ENCODE measurements at places on chromosomes 11 and 22. TPM values are rescaled to one million over a fixed set of nuclear protein-coding genes. Genes with fewer than 3 reads are reported as not detected.

Gene ENTHD1
- total RNA-seq, result not detected

Gene BCR
- 45.7 TPM for total RNA-seq

Gene KCNK7
- total RNA-seq, result 0.99 TPM

Gene GGTLC2
- total RNA-seq, result not detected

Gene OR8G5
- total RNA-seq, result not detected

Gene SIK2
- total RNA-seq, result 36.3 TPM

Gene SERPING1
- total RNA-seq, result 31.2 TPM

Gene APOL4
- total RNA-seq, result 12.1 TPM

Gene HPS5
- total RNA-seq, result 43.2 TPM

Gene RASD2
- total RNA-seq, result 1.0 TPM

Gene HPX
- 2.8 TPM for total RNA-seq

Gene KDELR3
- total RNA-seq, result 23.1 TPM

Gene OR51B2
- 0.44 TPM for total RNA-seq

Gene SERHL2
- total RNA-seq, result 4.5 TPM

Gene LGR4
- total RNA-seq, result 350 TPM

Gene IGSF9B
- total RNA-seq, result 86.7 TPM

Gene MDK
- 221 TPM for total RNA-seq

Gene FAM180B
- total RNA-seq, result 1.2 TPM

Gene VSIG10L2
- not detected for total RNA-seq

Gene IGLL1
- total RNA-seq, result not detected

Gene C22orf15
- 0.88 TPM for total RNA-seq

Gene NCR3LG1
- total RNA-seq, result 3.6 TPM

Gene TMEM191C
- 1.6 TPM for total RNA-seq

Gene NXPE1
- not detected for total RNA-seq

Gene DMC1
- total RNA-seq, result 6.5 TPM

Gene OR52I1
- total RNA-seq, result not detected

Gene ADM2
- 1.5 TPM for total RNA-seq

Gene HTATIP2
- total RNA-seq, result 2.6 TPM

Gene OR4X2
- not detected for total RNA-seq

Gene ZNF215
- 2.1 TPM for total RNA-seq

Gene NLRP14
- total RNA-seq, result 0.88 TPM

Gene ACRV1
- total RNA-seq, result not detected

Gene OR8A1
- not detected for total RNA-seq

Gene OR10A2
- total RNA-seq, result 0.22 TPM

Gene PNPLA5
- total RNA-seq, result 0.16 TPM

Gene PMM1
- total RNA-seq, result 18.6 TPM

Gene TUB
- total RNA-seq, result 80.9 TPM

Gene SCN2B
- 7.4 TPM for total RNA-seq

Gene RBMXL2
- not detected for total RNA-seq

Gene MGAT3
- 12.9 TPM for total RNA-seq

Gene TRIM3
- total RNA-seq, result 26.2 TPM

Gene MYBPC3
- total RNA-seq, result 0.11 TPM

Measured in camera-type eye (tissue), 1 donor.